Stimulated activated CD4-positive, alpha-beta T cell treated with anti-CD3 and anti-CD28 coated beads, Interleukin-1b, Interleukin-23, amount 100 ng/mL, for 4 hours (primary cell): ENCODE measurements at places on chromosomes 3 and 15.
A peak's percentile ranks its signal among the peaks of the same experiment; 100 is the strongest.

DNA sequence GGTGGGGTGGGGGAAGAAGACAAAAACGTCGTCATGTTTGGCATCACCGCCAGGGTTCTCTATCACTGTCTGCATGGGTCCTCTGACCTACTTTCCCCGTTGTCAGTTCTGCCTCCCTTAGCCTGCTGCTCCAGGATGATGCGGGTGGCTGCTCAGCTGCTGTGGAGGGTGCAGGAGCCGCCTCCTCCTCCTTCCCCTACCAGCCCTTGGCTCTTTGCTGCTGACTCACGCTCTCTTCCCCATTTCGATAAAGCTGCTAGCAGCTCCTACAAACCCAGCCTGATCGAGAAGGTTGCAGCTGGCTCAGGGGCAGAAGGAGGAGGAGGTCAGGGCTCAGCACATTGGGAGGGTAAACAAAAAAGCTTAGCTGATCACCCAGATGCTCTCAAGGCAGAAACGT, 49.5 kb upstream of the SEC13 start:
- DNase-seq, result no peak

DNA sequence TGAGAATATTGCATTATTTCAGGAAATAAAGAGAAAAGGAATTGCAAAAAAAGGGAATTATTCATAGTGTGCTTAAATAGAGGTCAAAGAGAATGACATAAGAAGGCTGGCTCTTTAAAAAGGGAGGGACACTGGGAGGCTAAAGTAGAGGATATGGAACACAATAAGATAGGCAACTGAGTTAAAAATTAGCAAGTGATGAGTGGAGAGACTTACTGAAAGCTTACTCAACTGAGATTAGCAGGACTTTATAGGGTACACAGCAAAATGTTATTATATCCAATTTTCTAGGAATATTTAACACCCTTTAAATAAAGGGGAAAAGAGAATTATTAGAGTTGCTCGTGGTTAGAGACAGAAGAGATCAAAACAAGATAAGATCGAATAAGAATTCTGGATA, 375.2 kb downstream of the LSAMP start:
- no peak for DNase-seq

DNA sequence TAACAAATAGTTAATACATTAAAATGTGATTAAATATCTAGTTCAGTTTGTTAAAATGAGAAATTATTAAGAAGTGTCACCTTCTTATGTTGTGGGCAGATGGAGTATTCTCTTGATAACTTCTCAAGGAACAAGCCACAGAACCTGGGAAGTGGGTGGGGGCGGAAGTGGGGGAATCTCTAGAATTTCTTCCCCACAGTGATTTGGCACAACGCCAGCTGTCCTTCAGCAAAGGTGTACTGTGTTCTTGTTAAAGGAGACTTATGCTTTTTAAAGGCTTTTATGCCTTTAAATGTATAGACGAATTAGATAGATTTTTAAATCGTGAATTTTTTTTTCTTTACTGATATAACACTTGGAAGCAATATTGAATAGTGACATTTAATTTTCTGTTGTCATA, 42.4 kb downstream of the SEC22A start:
- peak; percentile 6 for DNase-seq

GRCh38 chr3:185605566-185605965, 19.5 kb downstream of the SENP2 start:
- DNase-seq, result no peak

DNA sequence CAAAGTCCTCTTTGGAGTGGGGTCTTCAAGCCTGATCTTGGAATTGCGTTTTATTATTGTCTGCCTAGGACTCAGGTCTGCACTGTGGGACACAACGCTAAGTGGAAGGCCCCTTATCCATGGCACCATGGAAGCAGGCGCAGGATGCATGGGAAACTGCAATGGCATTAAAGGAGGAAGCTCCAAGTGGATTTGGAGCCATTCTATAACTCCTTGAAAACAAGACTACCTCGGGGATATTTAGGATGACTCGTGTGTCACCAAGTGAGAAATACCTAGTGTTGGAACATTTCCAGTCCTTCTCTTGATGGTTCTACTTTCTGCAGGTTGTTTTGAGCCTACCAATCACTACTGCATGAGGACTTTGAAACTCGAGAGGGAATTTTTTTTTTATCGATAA, 126.6 kb upstream of the ZBED2 start:
- DNase-seq, result no peak

- no peak for DNase-seq
Measured at GRCh38 chr3:197155046-197155445, 125.4 kb upstream of the MELTF start.

GRCh38 chr15:79903626-79904025, 6.8 kb upstream of the MTHFS start:
- no peak for DNase-seq

GRCh38 chr3:169660709-169661360, 2.7 kb downstream of the MECOM start:
- DNase-seq, result no peak

- no peak for DNase-seq
Measured at GRCh38 chr3:106030627-106030963, 161.8 kb upstream of the CBLB start.

DNA sequence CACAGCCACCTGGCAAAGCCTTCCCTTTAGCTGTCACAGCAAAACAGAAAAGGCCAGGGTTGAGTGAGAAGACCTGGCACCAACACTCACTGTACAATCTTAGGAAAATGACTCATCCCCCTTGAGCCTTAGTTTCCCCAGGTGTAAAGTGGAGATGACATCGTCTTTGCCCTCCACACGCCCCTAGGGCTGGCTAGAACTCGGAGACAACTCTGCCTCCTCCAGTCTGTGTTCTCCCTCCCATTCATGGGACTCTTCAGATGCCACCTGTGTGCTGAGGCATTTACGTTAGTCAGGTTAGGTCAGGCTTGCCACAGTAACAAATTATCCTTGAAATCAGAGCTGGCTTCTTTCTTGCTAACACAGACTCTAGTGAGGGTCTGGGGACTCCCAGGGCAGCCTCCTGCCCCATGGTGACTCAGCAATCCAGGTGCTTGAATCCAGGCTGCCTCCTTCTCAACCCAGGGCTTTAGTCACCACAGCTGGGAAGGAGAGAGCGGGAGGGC, 252.6 kb downstream of the PLCL2 start:
- DNase-seq, result no peak

GRCh38 chr15:65394936-65395335, 17.1 kb upstream of the IGDCC3 start:
- DNase-seq, result no peak

- no peak for DNase-seq
Measured at GRCh38 chr3:134858441-134859035, 63.5 kb downstream of the EPHB1 start.

GRCh38 chr3:134640872-134641470, 9.9 kb downstream of the KY start:
- no peak for DNase-seq

- no peak for DNase-seq
Measured at GRCh38 chr3:177694316-177694715, 497.0 kb upstream of the TBL1XR1 start.

- no peak for DNase-seq
Measured at GRCh38 chr3:190227064-190227463, 95.2 kb downstream of the CLDN1 start.

- DNase-seq, result no peak
Measured at GRCh38 chr3:137511655-137512054, 252.5 kb upstream of the SOX14 start.

- no peak for DNase-seq
Measured at GRCh38 chr3:134753999-134754742, 40.9 kb upstream of the EPHB1 start.

DNA sequence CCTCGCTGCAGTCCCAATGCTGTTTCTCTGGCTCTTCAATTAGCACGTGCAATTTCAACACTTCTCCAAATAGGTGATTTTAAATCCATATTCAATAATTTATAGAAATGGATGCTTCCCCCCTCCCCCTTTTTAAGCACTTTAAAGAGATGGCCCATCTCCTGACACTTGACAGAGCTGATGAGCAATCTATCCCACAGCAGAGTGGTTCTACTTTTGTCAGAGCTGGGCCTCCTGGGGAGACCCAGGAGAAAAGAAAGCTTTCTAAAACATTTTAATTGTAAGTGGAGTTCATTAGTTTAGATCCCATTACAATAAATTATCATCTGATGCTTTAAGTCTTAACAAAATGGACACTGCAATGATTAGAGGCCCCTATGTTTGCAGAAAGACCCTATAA, 127.7 kb downstream of the SHQ1 start:
- DNase-seq, result no peak

DNA sequence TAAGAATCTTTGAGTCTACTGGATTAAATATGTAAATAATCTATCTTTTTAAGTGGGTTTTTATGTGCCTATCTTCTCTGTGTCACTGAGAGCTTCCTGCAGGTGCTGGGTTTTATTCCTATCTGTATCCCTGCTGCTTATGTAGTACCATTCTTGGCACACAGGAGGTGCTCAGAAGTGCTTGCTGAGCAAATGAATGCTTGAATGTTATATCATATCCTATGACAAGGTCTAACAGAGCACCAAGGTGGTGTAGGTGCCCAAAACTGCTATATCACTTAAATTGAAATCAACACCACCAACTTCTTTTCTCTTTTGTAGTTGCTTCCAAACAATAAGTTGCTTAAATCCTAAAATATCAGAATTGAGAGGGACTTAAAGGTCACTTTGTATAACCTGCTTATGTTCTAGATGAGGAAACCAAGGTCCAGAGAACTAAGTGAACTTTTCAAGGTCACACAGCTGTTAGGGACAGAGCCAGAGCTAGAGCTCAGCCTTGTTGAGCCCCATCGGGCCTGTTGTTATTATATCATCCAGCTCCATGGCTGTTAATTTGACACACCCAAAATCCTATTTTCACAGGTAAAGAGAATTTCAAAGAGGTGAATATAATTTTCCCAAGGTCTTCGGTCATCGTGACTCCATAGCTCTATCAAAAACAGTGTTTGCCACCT, 46.0 kb downstream of the CCNL1 start:
- DNase-seq, result no peak

DNA sequence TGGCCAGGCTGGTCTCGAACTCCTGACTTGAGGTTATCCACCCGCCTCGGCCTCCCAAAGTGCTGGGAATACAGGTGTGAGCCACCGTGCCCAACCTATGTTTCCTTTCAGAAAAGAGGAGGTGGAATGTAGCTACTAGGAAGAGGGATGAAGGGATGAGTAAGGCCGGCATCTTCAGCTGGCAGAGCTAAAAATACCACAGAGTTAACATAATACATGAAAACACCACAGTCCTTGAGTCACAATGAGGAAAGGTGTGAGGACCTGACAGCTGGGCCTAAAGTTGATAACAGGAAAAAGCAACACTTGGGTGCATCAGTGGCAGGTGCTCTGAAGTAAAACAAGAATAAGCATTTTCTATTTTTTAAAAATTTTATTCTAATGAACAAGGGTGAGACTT, 392.2 kb downstream of the DIPK2A start:
- DNase-seq, result no peak

- no peak for DNase-seq
Measured at GRCh38 chr15:41554915-41555314, 4.1 kb upstream of the TYRO3 start.

GRCh38 chr3:37980462-37981347, 9.9 kb upstream of the VILL start:
- no peak for DNase-seq

GRCh38 chr15:25737218-25737643, 125.9 kb downstream of the ATP10A start:
- no peak for DNase-seq

DNA sequence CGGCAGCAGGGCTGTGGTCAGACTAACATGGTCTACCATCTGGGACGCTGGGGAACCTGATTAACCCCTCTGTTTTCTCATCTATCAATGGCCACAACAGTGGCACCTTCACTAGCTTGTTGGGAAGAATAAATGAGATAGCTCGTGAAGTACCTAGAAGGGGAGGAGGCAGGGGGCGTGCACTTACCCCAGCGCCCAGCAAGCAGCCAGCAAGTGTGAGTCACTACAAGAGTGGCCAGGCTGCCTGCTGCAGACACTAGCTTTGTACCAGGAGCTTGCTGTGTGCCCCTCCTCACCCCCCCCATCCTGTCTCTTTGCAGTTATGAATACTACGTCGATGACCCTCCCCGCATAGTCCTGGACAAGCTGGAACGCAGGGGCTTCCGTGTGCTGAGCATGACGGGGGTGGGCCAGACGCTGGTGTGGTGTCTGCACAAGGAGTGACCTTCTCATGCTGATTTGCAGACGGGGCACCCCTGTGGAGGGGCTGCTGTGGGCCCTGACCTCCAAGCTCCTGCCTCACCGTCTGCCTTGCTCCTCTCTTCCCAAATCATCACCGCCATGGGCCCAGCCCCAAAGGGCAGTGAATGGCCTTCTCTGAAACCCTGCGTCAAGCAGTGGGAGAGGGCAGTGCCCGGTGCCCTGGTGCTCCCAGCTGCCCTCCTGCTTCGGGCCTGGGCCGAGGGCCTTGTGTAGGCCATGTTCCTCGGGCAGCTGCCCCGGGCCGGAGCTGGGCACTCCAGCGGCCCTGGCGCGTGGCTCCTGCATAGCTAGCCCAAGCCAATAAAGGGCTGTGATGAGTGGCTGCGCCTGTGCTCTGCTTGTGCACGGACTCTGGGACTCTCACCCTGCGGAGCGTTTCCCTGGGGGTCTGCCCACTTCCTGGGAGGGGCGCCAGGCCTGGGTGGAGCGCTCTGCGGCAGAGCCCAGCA, 2.6 kb upstream of the C15orf62 start:
- no peak for DNase-seq

GRCh38 chr3:57046101-57046765, 14.2 kb upstream of the SPATA12 start:
- DNase-seq, result no peak

- no peak for DNase-seq
Measured at GRCh38 chr15:101244036-101244781, 7.6 kb downstream of the CHSY1 start.

GRCh38 chr3:148957586-148957985, 33.8 kb upstream of the GYG1 start:
- DNase-seq, result no peak

DNA sequence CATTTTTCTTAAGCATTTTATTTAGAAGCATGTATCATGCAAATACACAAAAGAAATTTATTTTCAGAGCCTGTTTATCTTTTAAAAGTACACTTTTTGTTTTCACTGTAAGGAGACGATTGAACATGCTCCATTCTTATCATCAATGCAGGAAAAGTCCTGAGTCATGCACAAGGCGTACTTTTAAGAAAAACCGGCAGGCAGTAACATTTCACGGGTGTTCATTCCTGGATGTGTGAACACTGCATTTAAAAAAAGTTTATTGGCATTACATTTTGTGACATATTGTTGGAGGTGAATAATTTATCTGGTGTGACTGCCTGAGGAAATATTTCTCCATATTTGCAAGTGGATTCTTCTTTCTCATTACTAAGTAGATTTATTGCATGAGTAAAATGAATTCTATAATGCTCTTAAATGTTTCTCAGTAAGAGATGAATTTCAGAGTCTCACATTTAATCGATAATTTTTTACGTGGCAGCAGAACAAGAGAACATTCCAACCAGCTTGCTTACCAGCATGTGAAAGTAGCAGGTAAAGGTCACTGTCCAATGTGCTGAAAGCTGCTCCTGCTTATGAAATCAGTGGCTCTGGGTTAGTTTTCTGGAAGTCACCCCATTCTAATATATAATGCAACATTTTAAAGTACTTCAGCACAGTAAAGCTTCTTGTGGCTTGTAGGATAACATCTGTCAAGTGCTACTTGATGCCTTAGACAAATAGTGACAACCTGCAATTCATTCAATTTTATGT, 87.0 kb downstream of the SV2B start:
- DNase-seq, result no peak
